ENCODE measurements at places on chromosomes 16 and 17.
A peak's percentile ranks its signal among the peaks of the same experiment; 100 is the strongest.

GRCh38 chr17:76560036-76560876, 20.4 kb downstream of the PRCD start:
- no peak for DNase-seq

DNA sequence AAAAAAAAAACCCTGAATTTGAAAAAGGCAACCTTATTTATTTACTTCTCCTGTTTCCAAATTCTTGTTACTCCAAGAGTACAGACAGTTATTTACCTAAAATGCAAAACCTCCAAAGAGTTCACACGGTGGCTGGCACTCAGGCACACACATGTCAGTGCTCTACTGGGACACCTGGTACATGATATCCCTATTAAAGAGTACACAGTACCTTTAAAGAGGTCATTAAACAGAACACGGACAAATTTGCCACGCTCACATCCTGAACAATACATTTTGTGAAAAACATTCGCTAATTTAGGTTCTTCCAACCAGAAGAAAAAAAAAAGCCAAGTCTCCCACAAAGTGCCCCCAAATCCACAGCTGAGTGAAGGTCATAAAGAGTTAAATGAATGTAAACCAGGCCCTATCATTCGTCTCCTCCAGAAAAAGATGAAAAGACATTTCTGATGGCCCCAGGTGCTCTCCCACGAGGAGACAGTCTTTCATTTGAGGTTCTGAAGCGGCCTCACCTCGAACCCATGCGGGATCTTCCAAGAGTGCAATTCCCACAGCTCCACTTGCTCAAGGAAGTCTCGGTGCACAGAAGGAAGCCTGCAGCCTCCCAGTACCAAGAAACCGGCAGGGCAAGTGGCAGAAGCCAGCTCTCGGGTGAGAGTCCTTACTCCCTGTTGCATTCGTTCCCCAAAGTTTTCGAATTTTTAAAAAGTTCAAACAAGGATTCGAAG, 993 bp downstream of the ERN1 start:
- peak; percentile 56 for DNase-seq

- DNase-seq, result no peak
These were observed 17.8 kb upstream of the TOB1 start for GRCh38 chr17:50883850-50884438.

GRCh38 chr17:42698736-42699414, 16.5 kb downstream of the CNTNAP1 start:
- no peak for DNase-seq

DNA sequence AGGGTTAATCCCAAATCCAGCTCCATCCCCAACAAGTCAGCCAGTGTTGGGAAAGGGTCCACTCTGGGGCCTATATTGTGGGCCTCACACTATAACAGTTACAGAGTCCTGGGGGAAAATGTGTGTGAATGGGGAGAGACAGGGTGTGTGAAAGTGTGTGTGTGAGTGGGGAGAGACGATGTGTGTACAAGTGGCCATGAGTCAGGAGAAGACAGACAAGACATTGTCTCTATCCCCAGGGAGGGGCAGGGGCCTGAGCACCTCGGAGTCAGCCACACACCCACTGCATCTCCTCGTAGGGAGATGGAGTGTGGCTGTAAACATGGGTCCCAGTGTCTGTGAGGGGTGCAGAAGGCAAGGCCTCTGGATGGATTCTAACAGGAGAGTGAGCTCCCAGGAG, 2.9 kb downstream of the CRHR1 start:
- no peak for DNase-seq

DNA sequence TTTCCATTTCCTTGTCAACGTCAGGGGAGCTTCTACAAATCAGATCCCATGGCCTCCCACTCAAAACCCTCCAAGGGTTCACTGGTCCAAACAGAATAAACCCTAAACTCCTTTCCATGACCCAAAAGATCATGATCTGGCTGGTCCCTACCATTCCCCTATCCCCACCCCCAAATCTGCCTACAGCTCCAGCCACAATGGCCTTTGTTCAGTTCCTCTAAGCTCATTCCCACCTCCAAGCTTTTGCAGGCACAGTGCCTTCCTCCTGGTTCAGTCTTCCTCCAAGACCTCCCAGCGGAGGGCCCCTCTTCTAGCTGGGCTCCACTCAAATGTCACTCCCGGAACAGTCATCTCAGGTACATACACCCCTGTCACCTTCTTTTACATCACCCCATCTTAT, 2.0 kb downstream of the GPRC5B start:
- DNase-seq, result no peak

DNA sequence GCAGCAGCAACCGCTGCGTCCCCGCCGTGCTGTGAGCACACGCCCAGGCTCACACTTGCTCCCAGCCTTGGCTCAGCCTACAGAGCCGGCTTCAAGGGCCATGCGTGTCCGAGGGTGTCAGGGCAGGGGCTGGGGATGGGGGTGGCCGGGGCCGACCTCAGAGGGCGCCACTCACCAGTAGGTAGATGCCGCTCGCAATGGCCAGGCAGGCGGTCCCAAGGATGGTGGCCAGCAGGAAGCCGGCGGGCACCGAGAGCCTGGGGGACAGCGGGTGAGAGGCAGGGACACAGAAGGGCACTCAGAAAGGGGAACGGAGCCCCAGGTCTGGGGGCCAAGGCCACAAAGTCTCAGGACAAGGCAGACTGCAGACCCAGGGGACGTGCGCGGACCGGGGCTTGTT, 4.9 kb downstream of the CYBA start:
- DNase-seq, result no peak

DNA sequence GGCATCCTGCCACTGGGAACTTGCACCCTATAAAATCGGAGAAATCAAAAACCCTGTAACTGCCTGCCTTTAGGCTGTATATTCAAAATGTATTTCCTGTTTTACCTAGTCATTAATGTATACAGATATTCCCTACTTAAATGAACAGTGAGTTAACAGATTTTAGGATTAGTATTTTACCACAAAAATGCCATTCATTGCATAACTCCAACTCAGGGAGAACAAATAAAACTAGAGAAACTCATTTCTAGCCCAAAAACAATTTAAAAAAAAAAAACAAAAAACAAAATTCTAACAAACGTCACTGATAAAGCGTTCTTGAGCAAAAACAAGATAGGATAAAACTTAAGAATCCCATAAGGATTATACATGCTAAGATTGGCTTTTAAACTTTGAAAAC, 3.7 kb upstream of the DHX33 start:
- no peak for DNase-seq

DNA sequence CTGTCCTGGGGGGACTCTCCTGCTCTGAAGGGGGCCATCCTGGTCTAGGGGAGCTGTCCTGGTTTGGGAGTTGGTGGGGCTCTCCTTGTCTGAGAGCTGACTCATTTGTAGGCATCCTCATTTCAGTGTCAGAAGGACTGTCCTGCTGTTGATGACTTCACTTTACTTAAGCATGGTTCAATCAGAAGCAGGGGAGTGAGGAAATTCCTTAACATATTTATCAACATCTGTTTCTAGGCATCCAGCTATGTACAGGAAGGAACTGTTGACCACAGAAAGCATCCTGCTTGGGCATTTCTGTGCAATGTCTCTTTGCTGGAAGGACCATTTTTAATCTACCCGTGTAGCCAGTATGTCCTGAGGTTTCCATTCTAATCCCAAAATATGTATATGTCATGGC, 502.7 kb upstream of the HSBP1 start:
- no peak for DNase-seq

- no peak for DNase-seq
These were observed 35.7 kb downstream of the GNAO1 start for GRCh38 chr16:56226845-56227525.

- no peak for DNase-seq
These were observed 121.1 kb downstream of the CYLD start for GRCh38 chr16:50862818-50863643.

DNA sequence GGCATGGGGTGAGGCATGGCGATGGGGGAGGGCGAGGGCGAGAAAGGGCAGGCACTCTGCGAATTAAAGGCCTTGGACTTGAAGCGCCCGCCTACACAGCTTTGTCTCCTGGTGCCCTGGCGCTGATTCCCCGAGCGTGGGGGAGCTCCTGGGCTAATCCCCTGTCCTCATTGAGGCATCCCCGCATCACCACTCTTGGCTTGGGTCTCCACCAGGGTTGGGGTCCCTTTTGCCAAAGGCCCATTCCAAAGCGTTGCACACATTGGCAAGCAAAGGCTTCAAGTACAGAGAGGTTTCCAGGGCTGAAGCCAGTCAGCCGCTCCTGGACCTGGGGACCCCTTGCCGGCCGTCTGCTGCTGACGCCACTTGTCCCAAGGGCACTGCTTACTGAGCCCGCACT, 8.0 kb downstream of the ZNF205 start:
- DNase-seq, result no peak

- DNase-seq, result no peak
These were observed 440.6 kb downstream of the HS3ST3B1 start for GRCh38 chr17:14741491-14741890.

DNA sequence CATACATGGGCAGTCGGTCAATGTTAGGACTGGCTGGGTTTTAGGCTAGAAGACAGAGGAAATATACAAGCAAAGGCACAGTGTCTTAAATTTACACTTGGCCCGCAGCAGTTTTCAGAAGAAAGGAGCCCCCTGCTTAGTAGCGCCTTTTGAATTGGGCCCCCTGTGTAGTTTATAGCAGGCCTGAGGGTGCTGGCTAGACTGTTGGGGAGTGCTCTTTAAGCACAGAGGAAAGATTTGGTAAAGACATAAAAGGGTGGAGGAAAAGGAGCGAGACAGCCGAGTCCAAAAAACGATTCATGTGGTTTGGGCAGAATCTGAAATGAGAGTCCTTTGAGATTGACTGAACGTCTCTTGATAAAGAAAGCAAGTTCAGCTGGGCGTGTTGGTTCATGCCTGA, 10.6 kb downstream of the RMI2 start:
- DNase-seq, result no peak

- DNase-seq, result peak; percentile 17
These were observed 33.0 kb downstream of the NTN1 start for GRCh38 chr17:9054126-9054975.

DNA sequence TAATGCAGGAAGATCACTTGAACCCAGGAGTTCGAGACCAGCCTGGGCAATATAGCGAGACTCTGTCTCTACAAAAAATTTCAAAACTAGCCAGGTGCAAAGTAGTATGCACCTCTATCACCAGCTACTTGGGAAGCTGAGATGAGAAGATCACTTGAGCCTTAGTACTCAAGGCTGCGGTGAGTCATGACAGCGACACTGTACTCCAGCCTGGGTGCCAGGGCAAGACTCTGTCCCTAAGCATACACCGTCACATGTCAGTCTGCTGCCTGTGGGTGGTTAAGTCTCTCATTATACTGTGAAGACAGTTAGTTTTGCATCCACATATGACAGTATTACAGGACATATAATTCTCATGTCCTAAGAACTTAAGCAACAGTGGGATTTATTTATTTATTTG, 21.8 kb downstream of the NMRAL1 start:
- DNase-seq, result no peak

- DNase-seq, result no peak
These were observed 104.6 kb downstream of the TRIM37 start for GRCh38 chr17:59002126-59002525.
